ENCODE measurements at places on chromosomes 5 and 9.

- no peak for DNase-seq
These were observed 30.9 kb downstream of the CSF1R start for GRCh38 chr5:150055326-150056074.

GRCh38 chr5:178071108-178071507 is 42.2 kb upstream of the N4BP3 start:
- DNase-seq = no peak

DNA sequence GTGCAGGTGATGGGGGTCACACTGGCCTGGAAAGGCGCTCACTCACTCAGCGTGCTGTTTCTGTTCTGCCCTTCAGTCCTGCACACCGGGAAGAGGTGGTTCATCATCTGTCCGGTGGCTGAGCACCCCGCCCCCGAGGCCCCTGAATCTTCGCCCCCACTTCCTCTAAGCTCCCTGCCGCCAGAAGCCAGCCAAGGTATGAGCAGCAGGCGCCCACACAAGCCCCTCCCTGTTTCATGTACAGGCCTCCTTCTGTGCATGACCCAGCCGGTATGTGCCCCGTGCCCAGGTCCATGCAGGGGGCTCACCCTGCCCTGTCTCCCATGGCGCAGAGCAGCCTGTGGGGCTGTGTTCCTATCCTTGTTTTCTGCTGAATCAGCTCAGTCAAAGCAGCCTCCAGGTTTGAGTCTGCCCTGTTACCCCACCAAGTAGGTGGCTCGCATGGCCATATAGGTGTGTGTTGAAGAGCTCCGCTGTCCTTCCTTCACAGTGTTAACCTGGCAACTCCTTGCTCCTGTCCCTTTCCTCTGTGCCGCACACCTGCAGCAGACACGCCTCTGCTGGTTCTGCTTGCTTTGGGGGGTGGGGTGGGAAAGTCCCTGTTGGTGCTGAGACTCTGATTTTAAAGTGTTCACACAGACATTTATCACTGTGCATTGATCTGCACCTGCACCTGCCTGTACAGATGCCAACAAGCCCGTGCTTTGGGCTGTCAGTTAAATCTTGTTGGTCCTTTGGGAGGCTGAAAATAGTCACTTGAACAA is 84.8 kb downstream of the WNK2 start:
- no peak for DNase-seq

DNA sequence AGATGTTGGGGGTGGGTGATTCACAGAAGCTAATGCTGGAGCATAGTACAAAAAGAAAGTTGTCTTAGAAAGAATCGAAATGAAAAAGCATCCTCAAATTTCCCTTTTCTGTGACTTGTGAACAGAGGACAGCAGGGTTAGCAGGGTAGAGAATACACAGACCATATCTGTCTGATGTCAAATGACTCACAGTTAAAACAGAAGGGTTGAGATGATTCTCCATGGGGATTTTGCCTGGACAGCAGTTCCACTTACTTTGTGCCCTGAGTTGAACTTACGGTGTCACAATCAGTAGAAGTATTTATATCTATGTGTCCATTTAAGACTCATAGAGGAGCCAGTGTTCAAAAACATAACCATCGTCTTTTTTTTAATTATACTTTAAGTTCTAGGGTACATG is 801.6 kb downstream of the KCTD16 start:
- no peak for DNase-seq

DNA sequence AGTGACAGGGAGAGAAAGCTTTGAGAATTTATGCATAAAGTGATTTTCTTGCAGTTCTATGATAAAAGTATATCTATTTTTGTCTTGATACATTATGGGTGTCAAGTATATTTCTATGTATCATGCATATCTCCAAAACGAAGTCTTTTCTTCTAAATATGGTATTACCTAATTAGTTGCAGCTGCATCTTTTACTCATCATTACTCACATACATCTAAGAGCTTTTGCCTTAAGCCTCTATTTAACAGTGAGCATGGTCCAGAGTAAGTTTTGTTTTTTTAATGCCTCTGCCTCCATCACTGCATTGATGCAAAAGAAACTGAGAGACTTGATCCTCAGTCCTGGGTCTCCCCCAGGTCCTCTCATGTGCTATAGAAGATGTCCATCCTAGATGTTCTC is 40.0 kb upstream of the SMC5 start:
- DNase-seq = no peak

DNA sequence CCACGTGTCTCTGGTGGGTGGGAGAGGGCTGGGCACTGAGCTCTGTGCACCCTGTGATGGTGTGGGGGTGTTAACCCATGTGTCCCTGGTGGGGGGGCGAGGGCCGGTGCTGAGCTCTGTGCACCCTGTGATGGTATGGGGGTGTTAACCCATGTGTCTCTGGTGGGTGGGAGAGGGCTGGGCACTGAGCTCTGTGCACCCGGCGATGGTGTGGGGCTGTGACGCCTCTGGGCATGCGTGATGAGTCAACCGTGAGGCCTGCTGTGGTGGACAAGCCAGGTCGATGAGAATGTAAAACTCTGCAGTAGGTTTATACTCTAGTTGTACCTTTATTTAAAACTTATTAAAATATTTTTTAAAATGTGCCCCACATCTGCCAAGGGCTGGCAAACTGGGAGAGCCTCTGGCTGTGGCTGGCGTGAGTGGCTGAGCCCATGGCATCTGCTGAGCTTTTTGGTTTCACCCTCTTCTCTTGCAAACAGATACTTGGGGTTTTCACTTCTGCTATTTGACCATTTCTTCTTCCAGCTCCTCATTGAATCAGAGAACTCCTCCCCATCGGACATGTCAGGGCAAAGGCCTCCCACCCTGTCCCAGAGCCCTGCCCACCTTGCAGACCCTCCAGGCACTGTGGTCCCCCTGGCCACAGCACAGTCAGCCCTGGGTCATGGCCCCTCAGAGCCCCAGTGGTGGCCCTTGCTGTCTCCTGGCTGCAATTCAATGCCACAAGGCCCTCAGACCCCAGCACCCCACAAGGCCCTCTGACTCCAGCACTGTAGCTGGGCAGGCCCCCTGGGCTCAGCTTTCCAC is 18.5 kb upstream of the EXOC3 start:
- no peak for DNase-seq

- no peak for DNase-seq
These were observed 38.0 kb downstream of the FOXI1 start for GRCh38 chr5:170143710-170144109.

- DNase-seq = no peak
These were observed 107.1 kb upstream of the TNPO1 start for GRCh38 chr5:72709341-72709740.

DNA sequence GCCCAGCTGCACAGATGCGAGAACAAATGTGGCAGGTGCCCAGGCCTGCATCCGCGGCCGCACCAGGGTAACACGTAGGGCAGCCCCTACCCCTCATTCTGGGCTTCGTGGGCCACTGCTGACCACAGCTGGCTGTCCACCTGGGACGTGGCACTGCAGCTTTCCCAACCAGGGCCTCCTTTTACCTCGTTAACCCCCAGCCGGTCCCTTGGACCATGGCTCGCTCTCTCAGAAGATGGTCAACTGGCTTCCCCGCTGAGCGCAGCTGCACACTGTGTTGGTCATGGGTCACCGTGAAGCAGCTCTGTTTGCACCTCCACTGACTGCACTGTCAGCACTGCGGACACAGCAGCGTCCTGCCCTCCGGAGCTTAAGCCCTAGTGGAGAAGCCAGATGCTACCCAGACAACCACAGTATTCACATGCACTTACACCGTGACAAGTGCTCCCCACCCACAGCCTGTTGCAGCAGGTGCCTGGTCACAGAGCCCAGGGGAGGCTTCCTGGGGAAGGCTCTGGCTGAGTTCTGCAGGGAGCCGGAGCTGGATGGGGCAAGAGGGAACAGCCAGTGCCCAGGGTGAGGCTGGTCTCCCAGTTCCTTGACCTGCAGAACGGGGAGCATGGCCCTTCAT is 10.5 kb upstream of the PLEKHG4B start:
- DNase-seq = no peak

DNA sequence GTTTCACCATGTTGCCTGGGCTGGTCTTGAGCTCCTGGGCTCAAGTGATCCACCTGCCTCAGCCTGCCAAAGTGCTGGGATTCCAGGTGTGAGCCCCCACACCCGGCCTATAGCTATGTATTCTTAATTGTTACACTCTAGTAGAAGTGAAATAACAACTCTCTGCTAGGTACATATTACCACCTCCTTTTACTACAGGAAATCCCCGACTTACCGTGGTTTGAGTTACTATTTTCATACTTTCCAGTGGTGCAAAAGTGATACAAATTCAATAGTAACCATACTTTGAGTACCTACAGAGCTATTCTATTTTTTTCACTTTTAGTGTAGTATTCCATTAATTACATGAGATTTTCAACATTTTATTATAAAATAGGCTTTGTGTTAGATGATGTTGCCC is 719 bp downstream of the ARL14EPL start:
- no peak for DNase-seq

- DNase-seq = no peak
These were observed 173.5 kb upstream of the FBXL7 start for GRCh38 chr5:15326471-15326870.

DNA sequence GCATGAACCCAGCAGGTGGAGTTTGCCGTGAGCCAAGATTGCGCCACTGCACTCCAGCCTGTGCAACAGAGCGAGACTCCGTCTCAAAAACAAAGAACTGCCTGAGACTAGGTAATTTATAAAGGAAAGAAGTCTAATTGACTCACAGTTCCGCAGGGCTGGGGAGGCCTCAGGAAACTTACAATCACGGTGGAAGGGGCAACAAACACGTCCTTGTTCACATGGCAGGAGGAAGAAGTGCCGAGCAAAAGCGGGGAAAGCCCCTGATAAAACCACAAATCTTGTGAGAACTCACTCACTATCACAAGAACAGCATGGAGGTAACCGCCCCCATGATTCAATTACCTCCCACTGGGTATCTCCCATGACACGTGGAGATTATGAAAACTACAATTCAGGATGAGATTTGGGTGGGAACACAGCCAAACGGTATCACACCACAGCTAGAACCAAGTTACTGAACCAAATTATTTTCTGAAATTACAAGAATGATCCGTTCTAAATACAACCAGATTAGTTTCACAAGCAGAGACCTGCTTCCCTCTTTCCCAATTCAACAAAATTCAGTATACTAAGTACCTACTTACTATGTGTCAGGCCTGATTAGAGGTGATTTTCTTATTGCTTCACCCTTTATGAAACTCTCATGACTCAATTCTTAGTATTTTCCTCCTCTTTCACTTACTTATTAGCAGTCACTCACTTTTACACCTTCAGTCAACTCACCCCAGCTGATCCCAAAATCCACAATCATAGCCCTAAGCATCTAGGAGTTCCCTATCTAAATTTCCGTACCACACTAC is 8.4 kb downstream of the UBTD2 start:
- DNase-seq = no peak

DNA sequence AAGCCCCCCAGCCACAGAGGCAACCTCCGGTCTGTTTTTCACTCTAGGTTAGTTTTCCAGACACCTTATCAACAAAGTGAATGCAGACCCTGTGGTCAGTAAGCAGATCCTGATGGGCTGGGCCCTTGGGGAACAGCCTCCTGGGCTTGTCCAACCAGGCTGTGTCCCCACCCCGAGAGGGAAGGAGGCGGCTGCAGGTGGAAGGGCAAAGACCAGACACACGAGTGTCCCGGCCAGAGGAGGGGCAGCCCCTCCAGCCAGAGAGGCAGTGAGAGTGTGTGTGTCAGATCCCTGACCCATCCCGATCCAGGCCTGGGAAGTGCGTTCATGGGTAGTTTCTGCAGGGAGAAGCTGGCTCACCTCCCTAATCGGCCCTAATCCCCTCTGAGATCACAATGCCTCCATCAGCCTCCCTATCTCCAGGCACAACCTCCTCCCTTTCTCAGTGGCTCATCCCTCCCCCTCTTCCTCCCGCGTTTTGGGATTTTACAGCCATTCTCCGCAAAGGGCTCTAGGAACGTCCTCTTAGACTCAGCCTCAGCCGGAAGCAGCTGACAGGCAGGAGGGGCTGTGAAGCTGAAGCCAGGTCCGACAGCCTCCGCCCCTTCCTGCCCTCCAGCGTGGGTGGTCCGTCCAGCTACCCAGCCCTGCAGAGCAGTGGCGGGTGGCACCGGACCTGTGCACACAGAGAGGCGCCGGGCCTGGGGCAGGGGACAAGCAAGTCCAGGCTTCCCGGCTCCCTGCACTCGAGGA is 9.7 kb downstream of the SLC12A7 start:
- DNase-seq = no peak

GRCh38 chr5:16233730-16234129 is 54.1 kb upstream of the MARCHF11 start:
- no peak for DNase-seq

GRCh38 chr9:81649475-81650240 is 39.7 kb downstream of the TLE1 start:
- no peak for DNase-seq

GRCh38 chr5:142784401-142784955 is 14.3 kb downstream of the ARHGAP26 start:
- no peak for DNase-seq

- DNase-seq = no peak
These were observed 111.0 kb downstream of the CD180 start for GRCh38 chr5:67085616-67086015.

DNA sequence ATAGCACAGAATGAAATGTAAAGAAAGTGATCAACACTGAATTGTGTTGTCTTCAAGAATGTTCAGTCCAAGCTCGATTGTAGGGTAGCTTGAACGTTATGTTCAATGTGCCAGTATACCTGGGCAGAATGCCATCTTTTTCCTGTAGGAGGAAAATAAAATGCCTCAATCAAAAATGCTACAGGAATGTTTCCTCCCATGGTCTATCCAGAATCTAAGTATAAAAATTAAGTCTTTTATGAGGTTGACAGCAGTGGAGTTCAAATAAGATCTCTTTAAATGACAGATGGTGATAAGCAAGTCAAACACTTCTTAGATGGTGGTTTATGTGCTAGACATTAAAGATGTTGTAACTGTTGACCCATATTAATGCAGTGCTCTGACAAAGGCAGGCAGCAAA is 488.6 kb downstream of the CSNK1G3 start:
- DNase-seq = no peak

- DNase-seq = no peak
These were observed 138.8 kb downstream of the LIFR start for GRCh38 chr5:38417658-38418017.

GRCh38 chr9:4106081-4106759 is 193.6 kb downstream of the GLIS3 start:
- no peak for DNase-seq

Measured in glomerular endothelial cell (primary cell).